ENCODE measurements at places on chromosomes 1 and 21.

DNA sequence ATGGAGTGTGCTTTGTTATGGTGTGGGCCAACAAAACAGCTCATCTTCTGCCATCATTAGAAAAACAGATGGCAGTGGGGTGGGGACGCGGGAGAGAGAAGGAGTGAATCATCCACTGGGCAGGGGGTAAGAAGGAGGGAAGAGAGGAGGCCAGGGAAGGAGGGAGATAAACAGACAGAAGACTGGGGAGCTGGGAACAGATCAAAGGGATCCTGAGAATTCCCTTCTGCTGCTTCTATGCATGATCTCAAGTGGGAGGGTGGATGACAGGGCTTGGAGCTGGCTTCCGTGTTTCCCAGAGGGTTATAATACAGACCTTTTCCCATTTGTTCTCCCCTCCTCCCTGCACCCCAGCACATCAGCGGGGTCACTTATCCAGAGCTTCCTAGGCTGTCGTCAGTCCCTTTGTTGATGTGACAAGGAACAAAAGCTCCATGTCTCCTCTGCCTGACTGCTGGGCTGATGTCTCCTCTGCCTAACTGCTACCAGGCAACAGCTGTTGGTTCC, 338.6 kb downstream of the PAPPA2 start:
- no peak for DNase-seq

DNA sequence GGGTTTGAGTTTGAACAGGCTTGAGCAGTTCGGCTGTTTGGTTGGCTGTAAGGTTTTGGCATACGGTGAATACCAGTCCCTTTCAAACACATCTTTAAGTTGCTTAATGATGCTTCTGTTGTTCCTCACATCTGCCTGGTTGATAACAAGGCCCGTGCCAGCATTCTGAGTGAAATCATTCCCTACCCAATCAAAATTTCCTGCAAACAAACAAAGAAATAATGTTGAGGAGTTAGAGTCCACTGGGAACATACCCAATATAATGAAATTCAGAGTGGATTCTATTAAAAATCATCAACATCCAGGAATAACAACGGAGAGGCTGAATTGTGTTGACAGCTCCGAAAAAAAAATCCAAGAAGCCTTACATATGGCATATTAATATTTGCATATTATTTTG, 91.0 kb upstream of the MAP1LC3C start:
- no peak for DNase-seq

- no peak for DNase-seq
These were observed 176.2 kb downstream of the RHOU start for GRCh38 chr1:228911225-228912210.

- DNase-seq: no peak
These were observed 13.9 kb downstream of the CELSR2 start for GRCh38 chr1:109263234-109263596.

GRCh38 chr1:101124405-101124804, 98.8 kb upstream of the DPH5 start:
- DNase-seq: no peak

DNA sequence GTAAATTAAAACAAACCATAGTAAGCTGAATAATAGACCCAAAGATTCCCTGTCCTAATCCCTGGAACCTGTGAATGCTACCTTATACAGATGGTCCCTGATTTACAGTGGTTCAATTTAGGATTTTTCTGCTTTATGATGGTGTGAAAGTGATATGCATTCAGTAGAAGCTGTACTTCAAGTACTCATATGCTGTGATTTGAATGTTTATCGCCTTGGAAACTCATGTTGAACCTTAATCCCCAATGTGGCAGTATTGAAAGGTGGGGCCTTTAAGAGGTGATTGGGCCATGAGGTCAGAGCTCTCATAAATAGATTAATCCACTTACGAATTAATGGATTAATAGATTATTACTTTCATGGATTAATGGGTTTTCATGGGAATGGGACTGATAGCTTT, 10.6 kb upstream of the RRP15 start:
- no peak for DNase-seq

DNA sequence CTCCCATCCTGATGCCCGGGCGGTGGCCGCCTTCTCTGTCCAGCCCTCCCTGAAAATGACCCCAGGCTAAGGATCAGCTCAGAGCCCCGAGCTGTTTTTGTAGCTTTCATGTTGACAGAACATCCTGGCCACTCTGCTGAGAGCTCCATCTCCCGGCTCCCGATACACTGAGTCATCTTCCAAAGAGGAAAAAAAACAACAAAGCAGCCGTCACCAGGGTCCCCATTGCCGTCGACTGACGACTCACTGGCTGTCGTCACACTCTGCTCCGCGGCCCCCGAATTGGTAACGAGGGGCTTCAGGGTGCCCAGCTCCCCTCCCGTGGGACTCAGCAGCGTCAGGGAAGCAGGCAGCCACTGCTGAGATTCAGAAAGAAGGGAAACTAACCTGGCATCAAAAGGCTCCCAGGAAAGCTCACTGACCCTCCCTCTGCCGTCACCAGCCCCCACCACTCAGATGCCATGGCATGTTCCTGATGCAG, 67.2 kb downstream of the CD46 start:
- no peak for DNase-seq

DNA sequence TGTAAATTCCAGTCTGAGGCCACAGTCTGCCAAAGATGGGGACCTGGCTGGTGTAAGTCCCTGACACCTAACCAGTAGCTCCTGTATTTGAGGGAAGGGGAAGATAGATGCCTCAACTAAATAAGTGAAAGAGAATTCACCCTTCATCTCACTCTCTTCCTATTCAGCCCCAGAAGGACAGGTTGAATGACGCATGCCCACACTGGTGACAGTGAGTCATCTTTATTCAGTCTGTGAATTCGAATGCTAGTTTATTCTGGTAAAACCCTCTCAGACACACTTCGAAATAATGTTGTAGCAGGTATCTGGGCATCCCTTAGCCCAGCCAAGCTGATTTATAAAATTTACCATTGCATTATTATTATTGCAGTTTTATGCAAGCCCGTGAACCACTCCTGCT, 617.0 kb upstream of the PRMT6 start:
- no peak for DNase-seq

DNA sequence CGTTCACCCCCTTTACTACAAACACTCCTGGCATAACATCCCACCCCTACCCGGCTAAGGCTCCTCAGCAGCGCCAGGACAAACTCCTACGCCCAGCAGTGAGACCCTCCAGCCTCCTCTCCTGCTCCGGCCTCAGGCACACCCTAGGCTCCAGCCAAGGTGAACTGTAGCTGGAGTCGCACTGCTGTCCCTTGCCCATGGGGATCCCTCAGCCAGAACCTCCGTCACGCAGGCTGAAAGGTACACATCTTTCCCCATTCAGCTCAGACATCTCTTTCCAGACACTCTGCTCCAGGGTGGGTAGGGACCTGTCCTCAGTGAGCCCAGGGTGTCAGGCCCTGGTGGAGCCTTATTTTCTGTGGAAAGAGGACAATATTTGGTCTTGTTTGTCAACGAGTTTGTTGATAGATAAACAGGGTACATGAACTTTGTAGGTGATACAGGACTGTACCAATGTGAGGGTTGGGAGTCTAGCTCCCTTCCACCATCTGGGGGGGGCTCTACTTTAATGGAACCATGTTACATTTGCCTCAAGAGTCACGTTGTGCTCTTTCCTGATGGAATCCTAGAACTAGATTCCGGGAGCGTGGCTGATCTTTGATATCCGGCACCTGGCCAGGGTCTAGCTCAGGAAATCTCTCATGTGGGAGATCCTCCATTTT, 56.5 kb upstream of the SSBP3 start:
- DNase-seq: no peak

GRCh38 chr1:67584938-67585337, 100.1 kb upstream of the GADD45A start:
- DNase-seq: peak; percentile 43

DNA sequence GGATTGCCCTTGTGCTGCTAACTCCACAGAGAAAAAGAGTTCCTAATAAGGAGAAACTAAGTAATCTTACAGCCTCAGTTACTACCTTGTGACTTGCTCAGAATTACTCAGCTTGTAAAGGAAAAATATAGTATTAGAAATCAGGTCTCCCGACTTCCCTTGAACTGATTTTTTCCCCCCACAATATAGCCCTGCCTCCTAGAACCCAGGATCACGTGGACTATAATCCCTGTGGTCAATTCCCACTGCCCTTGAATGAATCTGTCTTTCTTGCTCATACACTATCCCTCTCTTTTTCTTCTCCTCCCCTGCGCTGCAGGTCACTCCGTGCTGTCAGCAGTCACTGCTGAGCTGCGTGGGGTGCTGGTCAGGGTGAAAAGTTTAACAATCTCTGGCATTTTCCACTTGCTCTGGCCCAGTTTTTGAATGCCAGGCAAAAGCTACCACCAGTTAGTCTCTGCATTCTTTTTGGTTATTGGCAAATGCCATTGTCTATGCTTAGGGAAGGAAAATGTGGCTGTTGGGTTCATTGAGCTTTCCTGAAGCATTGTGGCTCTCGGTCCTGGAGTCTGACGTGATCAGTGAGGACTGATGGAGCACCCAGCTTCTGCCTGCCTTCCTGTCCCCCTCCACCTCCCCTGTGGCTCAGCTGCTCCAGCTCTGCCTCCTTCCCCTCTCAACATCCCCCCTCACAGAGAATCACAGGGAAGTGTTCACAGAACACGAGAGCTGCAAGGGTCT, 1.9 kb upstream of the MYOC start:
- DNase-seq: no peak

GRCh38 chr1:51518033-51518585, 957 bp downstream of the EPS15 start:
- DNase-seq: no peak

- no peak for DNase-seq
These were observed 9.1 kb upstream of the COA7 start for GRCh38 chr1:52706941-52707926.

DNA sequence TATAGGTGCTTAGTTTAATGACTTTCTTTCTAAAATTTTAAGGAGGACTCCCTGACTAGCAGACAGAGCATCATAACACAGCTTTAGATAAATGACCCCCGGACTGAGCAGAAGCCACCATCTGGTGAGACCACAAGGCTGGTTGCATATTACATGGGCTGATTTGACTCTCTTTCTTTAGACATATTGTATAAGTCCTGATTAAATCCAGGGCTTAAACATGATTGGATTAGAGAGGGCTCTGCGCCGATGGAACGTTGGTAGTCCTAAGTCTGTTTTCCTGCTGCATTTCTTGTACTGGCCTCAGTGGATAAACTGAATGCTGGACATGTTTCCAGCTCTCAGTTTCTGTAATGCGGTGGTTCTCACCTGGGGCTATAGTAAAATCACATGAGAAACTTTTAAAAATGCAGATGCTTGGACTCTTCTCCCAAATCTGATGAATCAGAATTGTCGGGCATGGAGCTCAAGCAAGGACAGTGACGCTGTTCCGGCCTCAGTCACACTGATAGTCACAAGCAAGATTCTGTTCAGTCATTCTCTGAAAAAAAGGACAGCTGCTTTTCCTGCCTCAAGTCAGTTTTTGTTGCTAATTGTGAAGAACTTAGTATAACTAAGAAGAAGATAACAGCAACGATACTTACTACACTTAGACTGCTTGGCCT, 16.6 kb downstream of the DDI2 start:
- no peak for DNase-seq

DNA sequence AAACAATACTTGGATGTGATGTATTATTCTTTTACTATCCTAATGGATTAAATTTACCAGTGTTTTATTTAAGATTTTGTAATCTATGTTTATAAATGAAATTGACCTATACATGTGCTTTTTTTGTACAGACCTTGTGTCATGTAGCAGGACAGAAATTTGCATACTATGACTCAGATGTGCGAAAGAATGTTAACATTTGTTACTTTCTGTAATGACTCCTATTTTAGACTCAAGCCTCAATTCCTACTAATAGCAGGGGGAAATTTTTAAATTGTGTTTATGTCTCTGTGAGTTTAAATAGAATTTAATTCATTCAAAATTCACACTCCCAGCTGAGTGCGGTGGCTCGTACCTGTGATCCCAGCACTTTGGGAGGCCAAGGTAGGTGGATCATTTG, 21.8 kb upstream of the RIMKLA start:
- no peak for DNase-seq

GRCh38 chr1:245599371-245600174, 444.8 kb downstream of the KIF26B start:
- no peak for DNase-seq

DNA sequence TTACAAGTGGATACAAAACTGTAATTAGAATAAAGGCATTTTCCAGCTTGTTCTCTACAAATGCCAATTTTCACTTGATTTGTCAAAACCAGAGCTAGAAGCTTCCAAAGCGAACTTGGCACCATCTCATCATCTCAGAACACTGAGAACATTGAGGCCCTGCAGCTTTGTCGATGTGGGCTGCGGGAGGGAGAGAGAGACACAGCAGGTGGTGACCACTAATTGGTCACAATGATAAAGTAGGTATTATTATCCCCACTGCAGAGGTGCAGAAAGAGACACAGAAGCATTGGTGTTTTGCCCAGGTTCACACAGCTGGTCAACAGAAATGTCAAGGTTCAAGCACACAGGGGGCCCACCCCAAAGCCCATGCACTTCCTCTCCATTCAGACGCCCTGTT, 72.2 kb upstream of the KRTAP19-8 start:
- no peak for DNase-seq

GRCh38 chr1:237270353-237270752, 228.4 kb downstream of the RYR2 start:
- DNase-seq: no peak

GRCh38 chr1:19547814-19548213, 62.5 kb upstream of the CAPZB start:
- DNase-seq: no peak

DNA sequence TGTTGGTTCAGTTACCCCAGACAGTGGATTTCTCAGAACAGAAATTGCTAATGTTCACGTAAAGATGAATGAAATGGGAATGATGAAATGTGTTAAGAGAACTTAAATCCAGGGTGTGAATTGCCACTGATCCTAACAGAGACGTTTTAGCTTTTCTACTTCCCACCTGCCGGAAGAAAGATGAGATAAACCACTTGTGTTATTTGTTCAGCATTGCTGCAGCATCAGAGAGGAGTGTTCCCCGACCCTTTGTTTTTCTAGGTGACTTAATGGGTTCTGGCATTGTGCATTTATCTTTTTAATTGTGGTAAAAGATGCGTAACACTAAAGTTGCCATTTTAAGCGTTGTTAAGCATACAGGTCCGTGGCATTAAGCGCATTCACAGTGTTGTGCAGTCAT, 122.3 kb downstream of the GALNT2 start:
- no peak for DNase-seq

DNA sequence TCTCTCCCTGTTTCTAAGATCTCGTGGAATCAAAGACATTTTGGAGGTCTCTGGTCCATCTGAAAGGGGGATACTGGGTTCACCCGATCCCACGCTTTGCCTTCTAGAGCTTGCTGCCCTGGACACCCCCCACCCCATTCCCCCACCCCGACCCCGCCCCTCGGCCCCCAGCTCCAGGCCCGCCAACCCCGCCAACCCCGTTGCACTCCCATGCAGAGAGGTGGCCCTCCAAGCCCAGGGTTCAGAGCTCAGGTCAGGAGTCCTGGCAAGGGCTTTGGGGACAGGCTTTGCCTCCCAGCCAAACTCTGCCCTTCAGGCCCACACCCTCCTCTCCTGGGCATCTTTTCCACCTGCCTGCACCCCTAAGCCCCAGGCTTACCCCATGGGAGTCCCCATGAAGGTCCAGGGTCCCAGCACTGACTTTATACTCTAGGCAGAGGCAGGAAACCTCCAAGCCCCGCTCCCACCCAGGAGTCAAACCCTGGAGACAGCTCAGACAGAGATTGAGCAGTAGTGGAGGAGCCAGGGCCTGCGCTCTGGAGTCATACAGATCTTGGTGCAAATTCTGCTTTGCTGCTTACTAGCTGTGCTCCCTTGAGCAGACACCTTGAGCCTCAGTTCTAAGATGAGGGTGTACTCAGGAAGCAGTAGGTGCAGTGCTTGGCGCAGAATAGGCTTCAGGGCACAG, 155.9 kb downstream of the FOXD2 start:
- DNase-seq: no peak

GRCh38 chr21:32182449-32182848, 96.4 kb downstream of the MIS18A start:
- DNase-seq: no peak
